IPS DF 19.7 (cell line): ENCODE measurements at places on chromosomes 13 and 19.

GRCh38 chr13:113013878-113014751 is 45.1 kb downstream of the MCF2L start:
- no peak for DNase-seq

- DNase-seq = no peak
Measured at GRCh38 chr13:41627425-41627824, 170.1 kb downstream of the RGCC start.

DNA sequence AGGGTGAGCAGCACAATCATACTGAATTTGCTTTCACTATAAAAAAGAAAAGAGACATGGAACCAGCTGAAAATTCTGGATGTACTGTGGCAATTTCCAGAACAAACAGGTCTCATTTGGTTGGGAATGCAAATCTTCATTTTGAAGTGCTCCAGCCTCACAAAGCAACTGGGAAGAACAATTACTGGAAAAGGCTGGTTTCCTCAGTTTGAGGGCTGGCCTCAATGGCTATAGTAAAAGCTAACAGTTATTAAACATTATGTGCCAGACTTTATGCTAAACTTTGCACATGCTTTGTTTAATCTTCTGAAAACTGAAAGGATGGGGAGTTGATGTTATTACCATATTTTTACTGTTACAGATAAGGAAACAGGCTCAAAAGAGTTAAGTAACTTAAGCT is 3.0 kb downstream of the OBI1 start:
- DNase-seq = no peak

DNA sequence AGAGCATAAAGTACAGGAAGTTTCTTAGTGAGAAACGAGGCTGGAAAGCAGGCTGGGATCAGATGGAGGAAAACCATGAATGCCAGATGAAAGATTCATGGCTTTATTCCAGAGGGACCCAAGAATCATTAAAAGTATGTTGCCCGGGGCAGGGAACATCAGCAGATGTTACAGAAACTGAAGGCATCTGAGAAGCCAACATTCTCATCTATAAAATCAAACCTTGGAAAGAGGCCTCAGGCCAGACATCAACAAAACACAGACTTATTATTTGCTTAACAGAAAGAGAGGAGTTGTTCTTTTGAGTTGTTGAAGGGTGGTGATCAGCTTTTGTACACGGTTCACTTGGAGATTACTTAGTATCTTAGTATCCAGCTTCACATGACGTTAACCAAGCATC is 543.6 kb downstream of the RFC3 start:
- DNase-seq = no peak

- no peak for DNase-seq
Measured at GRCh38 chr13:51577690-51578089, 6.6 kb upstream of the WDFY2 start.

DNA sequence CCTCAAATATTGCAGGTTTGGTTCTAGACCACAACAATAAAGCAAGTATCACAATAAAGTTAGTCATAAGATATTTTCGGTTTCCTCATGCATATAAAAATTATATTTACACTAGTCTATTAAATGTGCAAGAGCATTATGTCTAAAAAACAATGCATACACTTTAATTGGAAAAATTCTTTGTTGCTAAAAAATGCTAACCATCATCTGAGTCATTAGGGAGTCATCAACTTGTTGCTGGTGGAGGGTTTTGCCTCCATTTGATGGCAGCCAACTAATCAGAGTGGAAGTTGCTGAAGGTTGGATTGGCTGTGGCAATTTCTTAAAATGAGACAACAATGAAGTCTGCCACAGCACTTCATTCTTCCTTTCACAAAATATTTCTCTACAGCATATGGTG is 422.3 kb upstream of the GPC6 start:
- no peak for DNase-seq

GRCh38 chr19:4447327-4448146 is 10.1 kb downstream of the UBXN6 start:
- DNase-seq = no peak

GRCh38 chr19:12611361-12611699 is 610 bp downstream of the ZNF791 start:
- no peak for DNase-seq

GRCh38 chr13:32024750-32025149 is 6.8 kb upstream of the FRY start:
- no peak for DNase-seq

DNA sequence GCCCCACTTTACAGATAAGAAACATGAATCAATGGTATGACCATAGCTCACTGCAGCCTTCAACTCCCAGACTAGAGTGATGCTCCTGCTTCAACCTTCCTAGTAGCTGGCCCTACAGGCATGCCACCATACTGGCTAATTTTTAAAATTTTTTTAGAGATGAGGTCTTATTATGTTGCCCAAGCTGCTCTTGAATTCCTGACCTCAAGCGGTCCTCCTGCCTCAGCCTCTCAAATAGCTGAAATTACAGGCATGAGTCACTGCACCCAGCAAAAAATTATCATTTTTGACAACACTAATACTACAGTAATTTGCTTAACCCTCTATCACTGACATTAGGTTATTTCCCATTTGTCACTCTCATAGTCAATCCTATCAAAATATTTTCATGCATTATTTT is 14.7 kb downstream of the CAB39L start:
- DNase-seq = no peak

DNA sequence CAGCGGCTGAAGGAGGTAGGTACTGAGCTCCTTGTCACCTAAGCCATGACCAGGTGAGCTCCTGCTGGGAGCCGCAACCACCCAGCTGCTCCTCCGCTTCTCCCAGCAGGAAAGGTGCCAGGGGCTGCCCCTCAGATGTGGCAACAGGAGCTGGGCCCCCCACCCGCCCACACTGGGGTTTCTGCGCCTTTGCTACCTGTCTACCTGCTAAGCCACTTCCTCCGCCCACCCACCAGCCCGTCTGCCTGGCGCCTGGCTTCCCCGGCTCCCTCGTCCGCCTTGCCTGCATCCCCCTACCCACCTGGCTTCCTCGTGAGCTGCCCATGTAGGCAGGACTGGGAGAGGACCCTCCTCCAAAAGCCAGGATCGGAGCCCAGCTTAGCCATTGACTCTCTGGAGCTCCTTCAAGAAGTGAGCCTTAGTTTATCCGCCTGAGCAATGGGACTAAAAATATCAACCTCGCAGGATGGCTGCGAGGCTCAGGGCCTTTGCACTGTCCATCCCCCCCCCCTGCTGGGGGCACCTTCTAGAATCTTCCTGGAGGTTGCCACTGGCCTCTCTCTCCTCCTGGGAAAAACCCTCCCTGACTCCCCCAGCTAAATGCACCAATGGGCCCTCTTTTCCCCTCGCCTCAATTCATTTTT is 55.8 kb upstream of the KLF2 start:
- no peak for DNase-seq

- DNase-seq = no peak
Measured at GRCh38 chr13:89568276-89568675, 1779.2 kb upstream of the MIR17HG start.

DNA sequence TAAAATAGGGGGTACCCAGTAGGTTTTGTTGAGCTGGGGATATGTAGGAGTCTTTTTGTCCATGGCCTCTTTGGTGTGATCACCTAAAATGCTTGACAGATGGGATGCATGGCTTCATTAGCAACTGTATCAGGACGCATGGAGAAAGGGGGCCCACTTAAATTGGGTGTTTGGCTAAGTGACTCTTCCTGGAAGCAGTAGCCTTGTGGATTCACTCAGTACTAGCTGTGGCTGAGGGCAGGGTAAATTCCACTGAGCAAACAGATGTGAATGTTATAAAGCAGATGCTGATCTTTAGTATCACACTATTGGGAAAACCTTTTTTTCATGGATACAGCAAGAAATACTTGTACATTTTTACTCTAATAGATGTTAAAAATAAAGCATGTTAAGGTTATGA is 140.0 kb downstream of the FGF14 start:
- DNase-seq = no peak

- DNase-seq = no peak
Measured at GRCh38 chr13:80823472-80823871, 482.5 kb upstream of the SPRY2 start.

- DNase-seq = no peak
Measured at GRCh38 chr19:30742406-30742938, 370.3 kb downstream of the ZNF536 start.

- no peak for DNase-seq
Measured at GRCh38 chr19:17479325-17479791, 9.0 kb downstream of the SLC27A1 start.

DNA sequence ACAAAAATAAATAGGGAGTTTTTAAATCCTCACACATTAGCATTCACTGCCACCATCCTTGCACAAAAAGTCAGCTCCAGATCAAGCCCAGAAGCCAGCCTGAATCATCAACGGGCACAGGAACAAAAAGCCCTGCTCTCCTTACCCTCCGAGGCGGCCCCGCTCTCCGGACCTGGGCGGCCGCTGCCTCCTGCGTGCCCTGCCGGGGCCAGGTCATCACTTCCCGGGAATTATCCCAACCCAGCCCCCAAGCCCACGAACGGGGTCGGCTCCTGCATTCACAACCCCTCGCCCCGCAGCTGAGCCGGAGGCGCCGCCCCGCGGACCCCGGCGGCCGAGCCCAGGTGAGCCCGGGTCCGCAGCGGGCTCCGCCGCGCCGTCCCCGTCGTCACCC is 754 bp downstream of the DNAJB1 start:
- DNase-seq = no peak

GRCh38 chr13:89066868-89067466 is 1395.8 kb downstream of the SLITRK5 start:
- peak; percentile 15 for DNase-seq

- DNase-seq = no peak
Measured at GRCh38 chr13:34772206-34772605, 169.9 kb upstream of the NBEA start.

DNA sequence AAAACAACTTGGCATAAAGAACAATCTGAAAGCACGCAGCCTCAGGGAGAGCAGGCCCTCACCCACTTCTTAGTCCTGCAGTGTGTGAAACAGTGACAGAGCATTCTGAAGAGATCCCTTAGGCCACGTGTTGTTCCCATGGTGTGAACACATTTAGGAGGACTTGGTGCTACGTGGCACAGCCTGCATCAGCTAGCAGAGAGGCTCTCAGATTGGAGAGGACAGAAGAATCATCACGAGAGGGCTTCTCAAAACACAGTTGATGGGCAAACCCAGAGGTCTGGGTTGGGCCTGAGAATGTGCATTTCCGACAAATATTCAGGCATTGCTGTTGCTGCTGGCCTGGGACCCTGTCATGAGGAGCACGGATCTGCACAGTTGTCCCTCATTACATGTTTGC is 26.1 kb upstream of the TFDP1 start:
- no peak for DNase-seq

DNA sequence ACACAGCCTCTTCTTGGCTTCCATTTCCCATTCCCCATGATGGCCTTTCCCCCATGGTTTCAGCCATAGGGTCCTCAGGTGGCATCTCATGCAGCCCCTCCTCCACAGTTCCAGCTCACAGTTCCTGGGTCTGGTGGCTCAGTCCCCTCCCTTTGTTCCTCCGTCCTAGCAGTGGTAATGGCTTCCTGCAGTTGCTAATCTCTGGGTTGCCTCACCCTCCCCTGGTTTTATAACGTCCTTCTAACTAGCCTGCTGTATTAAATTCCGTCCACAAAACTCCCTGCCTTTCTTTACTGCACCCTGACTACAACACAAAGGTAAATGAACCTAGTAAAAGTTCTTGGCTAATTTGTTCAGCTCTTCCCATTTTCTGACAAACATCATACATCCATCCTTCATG is 30.9 kb downstream of the CCDC70 start:
- DNase-seq = no peak

GRCh38 chr13:105177265-105177900 is 1358.1 kb downstream of the EFNB2 start:
- no peak for DNase-seq

GRCh38 chr19:35299523-35300338 is 7.8 kb downstream of the MAG start:
- no peak for DNase-seq

DNA sequence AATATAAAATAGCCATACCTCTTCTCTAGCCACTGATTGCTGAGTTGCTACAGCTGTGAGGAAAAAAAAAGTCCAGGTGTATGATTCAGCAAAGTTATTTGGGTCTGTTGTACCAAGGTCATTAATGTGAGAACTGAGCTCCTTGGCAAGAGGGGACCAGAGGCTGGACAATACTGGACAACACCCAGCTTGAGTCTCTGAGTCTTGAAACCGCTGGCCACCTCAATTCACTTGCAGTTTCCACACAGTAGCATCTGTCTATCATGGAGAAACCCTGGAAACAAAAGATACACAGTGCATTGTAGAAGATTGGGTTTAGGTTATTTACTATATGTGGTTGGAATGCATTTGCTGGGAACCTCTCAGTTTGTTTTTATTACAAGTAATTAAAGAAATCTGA is 60.4 kb downstream of the WDFY2 start:
- no peak for DNase-seq

- peak; percentile 95 for DNase-seq
Measured at GRCh38 chr19:50376166-50377050, at the start of gene NR1H2. Gene NR1H2 (plus strand): TSS chr19:50376457. CDS start chr19:50377606, 1,149 bp downstream.

GRCh38 chr19:53983457-53984289 is 7.8 kb upstream of the CACNG6 start:
- DNase-seq = no peak

- no peak for DNase-seq
Measured at GRCh38 chr13:46839399-46839798, 42.4 kb upstream of the ESD start.

DNA sequence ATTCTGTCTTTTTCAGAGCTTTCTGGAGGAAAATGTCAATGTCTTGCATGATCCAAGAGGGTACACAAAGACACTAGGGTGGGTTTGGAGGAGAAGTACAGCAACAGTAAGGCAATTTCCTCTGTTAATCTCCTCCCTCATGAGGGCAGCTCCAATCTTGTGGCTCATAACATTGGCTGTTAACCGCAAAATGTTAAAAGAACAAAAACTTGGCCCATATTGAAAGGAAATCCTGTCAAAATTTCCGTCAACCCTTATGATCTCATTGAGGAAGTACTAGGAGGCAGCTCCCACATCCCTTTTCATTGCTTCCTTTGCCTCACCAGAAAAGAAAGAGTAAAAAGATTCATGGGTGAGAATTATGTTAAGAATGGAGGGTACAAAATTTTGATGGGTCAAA is 11.6 kb downstream of the OXGR1 start:
- no peak for DNase-seq

GRCh38 chr13:27962982-27963381 is 6.1 kb downstream of the CDX2 start:
- DNase-seq = no peak

DNA sequence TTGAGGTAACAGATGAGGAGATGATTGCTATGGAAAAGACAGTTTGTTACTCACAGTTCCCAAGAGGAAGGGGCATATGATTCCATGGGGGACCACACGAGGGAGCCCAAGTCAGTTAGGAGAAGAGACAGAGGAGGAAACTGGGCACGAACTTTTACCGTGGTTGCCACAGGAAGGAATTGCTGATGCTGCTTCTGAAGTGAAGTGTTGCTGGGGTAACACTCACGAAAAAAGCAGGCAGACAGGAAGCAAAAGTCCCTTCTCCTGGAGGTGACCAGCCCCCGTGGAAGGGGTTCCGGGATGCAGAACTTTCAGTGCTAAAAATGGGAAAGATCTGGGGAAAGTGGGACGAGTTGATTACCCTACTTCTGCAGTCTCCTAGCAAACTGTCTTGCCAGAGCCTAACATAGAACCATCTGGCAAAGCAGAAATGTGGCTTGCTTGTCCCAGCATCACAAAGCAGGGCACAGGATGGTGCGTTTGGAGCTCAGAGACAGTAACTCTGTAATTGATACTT is 35.4 kb upstream of the MAP3K10 start:
- peak; percentile 30 for DNase-seq
